Neural progenitor cell (in vitro differentiated cells): ENCODE measurements at places on chromosomes 12 and 14.

DNA sequence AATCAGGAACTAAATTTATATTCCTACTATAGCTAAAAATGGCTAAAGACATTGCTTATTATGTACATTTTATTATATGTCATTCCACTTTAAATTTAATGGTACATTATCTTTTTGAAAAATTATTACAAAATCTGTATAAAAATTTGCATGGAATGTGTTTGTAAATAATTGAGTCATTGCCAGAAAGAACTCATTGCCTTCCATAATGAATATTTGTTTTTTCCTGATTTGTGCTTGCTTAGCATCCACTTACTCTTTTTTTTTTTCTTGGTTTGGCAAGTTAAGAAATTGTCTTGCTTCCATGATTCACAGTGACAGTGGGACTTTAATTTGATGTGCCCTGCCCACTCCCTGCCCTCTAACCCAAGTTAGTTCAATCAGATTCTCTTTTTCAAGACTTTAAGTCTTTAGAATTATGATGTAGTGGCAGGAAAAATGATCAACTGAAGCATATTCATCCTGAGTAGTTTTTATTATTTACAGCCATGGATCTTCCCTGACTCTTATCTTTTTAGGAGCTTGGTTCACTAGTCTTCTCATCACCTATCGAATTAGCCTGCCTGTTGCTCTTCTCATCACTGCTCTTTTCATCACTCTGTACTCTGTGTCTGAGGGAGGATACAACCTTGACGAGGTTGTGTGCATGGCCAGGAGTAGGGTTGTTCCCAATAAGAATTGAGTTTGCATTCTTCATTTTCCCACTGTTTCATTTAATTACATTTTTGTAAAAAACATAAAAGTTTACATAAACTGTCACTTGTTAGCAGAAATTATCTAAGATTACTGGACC lies 442.0 kb downstream of the BTG1 start:
- no peak for DNase-seq

DNA sequence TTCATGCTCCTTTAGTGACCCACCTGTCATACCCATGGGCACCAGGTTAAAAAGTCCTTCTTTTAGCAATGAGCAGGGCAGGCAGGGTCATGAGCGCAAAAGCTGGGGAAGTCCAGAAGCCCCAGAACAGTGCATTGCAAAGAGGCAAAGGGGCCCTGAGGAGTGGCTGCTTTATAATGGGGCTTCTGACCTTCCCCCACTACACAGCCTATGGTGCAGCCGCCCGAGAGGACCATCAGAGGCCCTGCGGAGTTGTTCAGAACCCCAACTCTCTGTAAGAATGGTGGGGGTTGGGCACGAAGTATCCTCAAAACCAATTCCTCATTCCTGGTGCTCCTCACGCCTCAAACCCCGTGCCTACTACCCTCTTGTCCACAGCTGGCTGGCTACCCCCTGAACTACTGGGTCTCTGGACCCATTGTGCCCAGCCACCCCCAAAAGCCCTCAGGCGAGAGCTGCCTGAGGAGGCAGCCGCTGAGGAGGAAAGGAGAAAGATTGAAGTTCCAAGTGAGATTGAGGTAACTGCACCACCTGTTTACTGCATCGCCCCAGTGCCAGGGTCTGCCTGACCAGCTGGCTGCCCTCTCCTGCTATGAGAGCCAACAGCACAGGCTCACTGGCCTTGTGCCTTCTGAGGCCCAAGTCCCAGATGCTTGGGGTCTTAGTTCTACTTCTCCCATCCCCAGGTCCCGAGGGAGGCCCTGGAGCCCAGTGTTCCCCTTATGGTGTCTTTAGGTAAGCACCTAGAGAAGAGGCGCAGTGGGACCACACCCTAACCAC lies 6.7 kb downstream of the REC8 start:
- no peak for DNase-seq

GRCh38 chr12:19992311-19992710 lies 376.0 kb upstream of the PDE3A start:
- DNase-seq = no peak

DNA sequence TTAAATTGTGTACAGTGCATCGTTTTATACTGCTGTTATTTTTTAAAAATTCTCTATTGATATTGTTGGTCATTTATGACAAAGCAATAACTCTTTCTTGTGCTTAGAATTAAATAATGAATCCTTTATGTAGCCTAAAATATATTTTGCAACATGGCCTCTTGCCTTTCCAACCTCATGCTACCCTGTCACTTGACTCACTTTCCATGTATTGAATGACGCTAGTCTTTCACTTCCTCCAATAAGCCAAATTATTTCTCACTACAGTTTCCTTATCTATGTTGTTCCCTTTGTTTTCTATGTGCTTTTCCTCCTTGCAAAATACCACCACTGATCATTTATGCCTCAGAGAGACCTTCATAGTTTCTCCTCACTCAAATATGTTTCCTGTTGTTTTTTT lies 16.3 kb upstream of the EPYC start:
- no peak for DNase-seq

DNA sequence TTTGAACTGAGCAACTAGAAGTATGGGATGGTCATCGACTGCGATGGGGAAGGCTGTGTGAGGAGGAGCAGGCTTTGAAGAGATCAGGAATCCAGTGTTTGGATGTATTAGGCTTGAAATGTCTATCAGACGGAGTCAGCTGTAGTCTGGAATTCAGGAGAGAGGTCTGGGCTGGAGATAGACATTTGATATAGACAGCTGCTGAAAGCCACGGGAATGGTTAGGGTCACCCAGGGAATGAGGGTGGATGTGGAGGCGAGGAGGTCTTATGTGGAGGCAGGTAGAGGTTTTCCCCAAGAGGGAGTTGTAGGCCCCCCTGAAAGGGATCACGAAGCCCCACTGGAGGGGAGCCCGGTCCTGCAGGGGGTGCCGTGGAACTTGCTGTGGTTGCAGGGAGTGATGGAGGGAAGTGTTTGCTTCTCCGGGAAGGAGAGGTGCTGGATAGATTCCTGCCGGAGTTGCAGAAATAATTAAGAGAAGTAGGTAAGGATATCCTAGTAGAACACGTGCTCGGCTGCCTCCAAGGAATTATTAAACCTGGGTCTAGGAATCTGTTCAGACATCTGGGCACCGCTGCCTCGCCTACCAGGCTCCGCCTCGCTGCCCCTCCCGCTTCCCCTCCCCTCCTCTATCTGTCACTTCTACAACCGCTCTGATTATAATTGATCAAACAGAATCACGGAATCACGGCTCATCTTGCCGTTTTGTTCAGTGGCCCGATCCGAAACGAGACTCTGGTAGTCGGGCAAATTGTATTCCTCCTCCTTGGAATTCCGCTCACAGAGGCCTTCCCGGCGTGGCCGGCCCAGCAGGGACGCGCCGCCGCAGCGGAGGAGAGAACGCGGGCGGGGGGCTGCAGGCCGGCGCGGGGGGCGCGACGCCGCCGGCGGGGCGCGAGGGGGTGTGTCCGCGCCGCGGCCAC lies 826 bp upstream of the CACNA1C start:
- DNase-seq = peak; percentile 77

GRCh38 chr14:23354990-23355389 lies 2.3 kb upstream of the SLC22A17 start:
- no peak for DNase-seq

- no peak for DNase-seq
Measured at GRCh38 chr12:3019005-3019680, 58.0 kb upstream of the TSPAN9 start.

- no peak for DNase-seq
Measured at GRCh38 chr12:125049093-125049458, 16.2 kb upstream of the AACS start.

- no peak for DNase-seq
Measured at GRCh38 chr14:56005191-56006053, 112.8 kb upstream of the PELI2 start.

DNA sequence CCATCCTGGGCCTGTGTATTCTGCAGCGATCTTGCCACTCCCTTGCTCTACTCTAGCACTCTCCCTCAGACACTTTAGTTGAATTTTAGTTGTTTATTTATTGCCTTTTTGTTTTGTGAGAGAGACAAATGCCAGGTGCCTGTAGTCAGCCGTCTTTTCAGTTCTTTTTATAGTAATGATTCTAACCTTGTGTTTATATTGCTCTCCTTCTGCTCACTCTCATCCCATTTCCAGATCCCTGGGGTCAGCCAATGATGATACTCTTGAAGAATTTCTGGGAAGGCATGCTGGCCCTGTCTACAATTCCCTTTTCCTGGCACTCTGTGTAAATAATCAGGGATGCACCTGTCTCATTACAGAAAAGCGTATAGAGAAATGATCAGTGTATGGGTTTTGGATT lies 334.1 kb upstream of the MIS18BP1 start:
- no peak for DNase-seq

- DNase-seq = no peak
Measured at GRCh38 chr12:50545213-50545612, 40.4 kb downstream of the DIP2B start.

DNA sequence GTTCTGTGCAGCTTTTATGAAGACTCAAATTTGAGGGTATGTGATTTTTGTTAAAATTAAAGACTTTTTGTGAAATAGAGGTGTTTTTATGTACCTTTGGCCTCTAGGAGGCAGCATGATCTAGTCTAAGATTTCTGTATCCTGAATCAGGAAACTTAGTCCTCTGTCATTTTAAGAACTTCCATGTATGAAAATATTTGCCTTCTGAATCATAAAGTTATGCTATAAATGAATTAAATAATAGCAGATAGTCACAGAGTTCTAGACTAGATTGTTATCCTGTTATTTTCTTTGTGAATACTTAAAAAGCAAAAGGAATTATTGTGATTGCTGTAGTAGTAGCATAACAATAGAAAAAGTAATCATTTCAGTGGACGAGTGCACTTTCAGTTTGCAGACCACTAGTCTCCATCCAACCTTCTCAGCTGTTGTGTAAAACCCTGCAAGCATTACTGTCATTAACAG lies 56.3 kb downstream of the FGD4 start:
- DNase-seq = peak; percentile 72

- DNase-seq = no peak
Measured at GRCh38 chr12:45232756-45233372, 17.0 kb downstream of the ANO6 start.

GRCh38 chr14:74927225-74927624 lies 4.2 kb upstream of the RPS6KL1 start:
- DNase-seq = no peak

DNA sequence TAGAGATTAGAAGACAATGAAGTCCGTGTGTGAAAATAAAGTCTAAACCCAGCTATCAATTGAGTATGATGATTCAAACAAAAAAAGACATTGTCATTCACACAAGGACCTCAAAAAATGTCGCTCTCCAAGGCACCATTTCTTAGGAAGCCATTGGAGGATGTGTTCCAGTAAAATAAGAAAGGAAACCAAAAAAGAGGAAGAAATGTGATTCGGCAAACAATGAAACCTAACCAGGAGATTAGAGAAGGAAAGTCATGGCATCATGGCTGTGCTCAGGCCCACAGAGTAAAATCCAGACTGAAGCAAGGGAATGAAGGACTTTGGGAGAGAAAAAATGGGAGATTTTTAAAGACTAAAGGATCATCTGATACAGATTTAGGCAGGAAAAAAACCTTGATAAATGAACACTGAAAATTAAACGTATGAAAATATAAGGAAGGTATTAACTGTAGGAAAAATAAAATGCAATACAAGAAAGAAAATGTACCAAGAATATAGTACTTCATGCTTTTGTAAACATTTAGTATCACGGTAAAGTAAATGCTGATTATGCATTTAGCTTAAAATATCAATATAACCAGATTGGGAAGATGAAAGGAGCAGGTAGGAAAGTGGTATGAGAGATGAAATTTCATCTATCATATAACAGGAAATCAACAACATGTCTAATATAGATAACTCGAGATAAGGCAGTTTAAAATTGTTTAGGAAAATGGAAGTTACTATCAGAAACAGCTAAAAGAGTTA lies 38.2 kb upstream of the MTHFD1 start:
- no peak for DNase-seq

DNA sequence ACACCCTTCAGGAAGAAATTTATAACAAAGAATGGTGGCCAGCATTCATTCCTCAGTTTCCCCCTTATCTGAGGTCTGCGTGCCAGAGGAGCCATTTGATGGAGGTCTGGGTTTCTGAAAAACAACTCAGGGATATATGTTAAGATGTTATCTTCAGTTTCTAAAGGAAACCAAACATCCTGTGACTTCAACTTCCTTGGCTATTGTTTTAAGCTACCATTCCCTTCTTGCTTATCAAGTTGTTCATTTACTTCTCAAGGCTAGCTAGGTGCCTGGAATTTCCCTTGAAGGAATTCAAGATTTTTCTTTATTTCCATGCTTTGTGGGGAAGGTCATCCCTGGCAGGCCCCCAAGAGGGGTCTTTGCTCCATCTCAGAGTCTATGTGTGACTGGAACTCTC lies 27.1 kb upstream of the OXA1L start:
- no peak for DNase-seq

- no peak for DNase-seq
Measured at GRCh38 chr14:76881348-76881747, 55.1 kb downstream of the LRRC74A start.

- DNase-seq = peak; percentile 35
Measured at GRCh38 chr14:73173092-73173735, 36.9 kb downstream of the PSEN1 start.

DNA sequence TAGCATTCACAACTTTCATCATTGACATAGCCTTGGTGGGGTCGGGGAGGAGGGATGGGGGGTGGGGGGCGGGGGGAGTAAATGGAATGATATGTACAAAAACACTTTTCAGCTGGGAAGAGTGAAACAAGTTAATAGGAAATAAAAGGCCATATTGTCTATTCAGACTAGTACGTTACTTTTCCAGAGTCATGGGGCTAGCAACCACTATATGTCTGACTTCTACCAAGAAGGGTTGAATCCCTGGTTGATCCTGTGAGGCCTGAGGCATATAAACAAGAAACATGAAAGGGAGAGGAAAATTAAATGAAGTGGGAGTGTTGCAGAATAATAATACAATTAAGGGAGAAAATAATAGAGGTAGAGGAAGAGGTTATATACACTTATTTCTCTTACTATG lies 225.5 kb downstream of the ERC1 start:
- no peak for DNase-seq

GRCh38 chr12:93050748-93051081 lies 121.6 kb upstream of the EEA1 start:
- no peak for DNase-seq

GRCh38 chr12:113894697-113895096 lies 71.4 kb downstream of the RBM19 start:
- DNase-seq = no peak

GRCh38 chr14:71336489-71337192 lies 429.4 kb downstream of the PCNX1 start:
- no peak for DNase-seq

GRCh38 chr12:76156726-76157125 lies 72.2 kb upstream of the NAP1L1 start:
- peak; percentile 23 for DNase-seq

GRCh38 chr12:44627387-44628166 lies 248.5 kb downstream of the NELL2 start:
- no peak for DNase-seq

DNA sequence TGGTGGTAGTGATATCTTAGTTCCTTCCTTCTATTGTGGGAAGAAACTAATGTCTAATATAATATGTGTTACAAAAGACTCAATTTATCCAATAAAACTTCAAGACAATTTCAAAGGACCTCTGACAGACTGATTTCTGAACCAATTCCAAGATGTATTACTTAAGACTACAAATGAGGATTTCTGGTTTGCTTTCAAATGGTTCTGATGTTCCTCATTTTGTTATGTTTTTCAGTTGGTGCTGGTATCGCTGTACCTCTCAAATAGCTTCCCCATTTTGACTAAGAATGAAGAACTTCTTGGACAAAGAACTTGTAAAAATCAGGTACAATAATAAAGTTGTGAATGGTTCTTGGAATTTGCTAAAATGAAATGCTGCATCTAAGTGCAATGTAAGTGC lies 19.4 kb upstream of the MBIP start:
- DNase-seq = no peak
